ENCODE measurements at places on chromosomes 7 and 10. TPM values are rescaled to one million over a fixed set of nuclear protein-coding genes. Genes with fewer than 3 reads are reported as not detected.

DNA sequence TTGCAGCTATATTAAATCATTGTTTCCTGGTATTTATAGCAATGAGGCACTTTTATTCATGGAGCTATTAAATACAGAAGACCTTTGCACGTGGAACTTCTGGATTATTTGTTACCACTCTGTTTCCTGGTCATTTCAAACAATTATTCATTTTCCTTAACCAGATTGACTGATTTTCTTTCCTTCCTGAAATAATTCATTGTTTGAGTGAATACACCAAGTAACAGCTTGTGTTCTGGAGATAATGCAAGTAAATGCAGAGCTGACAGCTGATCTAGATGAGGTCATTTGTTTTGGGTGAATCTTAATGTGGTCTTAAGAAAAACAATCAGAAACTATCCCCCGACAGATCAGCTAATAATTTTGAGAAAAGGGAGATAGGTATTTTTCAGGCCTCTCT, 497.7 kb downstream of the KIF20B start:
- H3K36me3 ChIP-seq: no peaks in the 10 kb centered on the region
- H3K27ac ChIP-seq: no peak overlapping the region
- H3K4me1 ChIP-seq: no peaks in the 10 kb centered on the region
- no peaks in the 10 kb centered on the region for H3K27me3 ChIP-seq

- H3K4me3 ChIP-seq: no peak overlapping the region
- no peak for DNase-seq
- H3K36me3 ChIP-seq: peaks cover 33% of the 10 kb centered on the region
- H3K4me1 ChIP-seq: no peaks in the 10 kb centered on the region
- H3K27ac ChIP-seq: no peak overlapping the region
- no peaks in the 10 kb centered on the region for H3K27me3 ChIP-seq
Measured at GRCh38 chr10:100945754-100946153, 23.6 kb upstream of the SEMA4G start.

DNA sequence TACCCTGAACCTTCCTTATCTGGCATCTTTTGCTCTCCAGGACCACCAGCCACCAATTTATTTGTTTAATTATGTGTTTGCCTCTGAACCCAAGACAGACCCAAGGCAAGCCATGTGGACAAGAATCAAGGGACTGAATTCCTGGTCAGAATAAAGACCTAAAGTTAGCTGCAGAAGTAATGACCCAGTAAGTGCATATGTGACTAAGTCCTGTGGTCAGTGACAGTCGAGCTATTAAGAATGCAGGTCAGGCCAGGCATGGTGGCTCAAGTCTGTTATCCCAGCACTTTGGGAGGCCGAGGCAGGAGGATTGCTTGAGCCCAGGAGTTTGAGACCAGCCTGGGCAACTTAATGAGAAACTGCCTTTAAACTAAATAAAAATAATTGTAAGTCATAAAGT, 139.4 kb downstream of the CCDC71L start:
- no peaks in the 10 kb centered on the region for H3K4me1 ChIP-seq
- H3K4me3 ChIP-seq: no peak overlapping the region
- no peaks in the 10 kb centered on the region for H3K36me3 ChIP-seq
- no peak overlapping the region for H3K27ac ChIP-seq

Gene IKZF1
- total RNA-seq: 9.0 TPM

- DNase-seq: no peak
- no peak overlapping the region for H3K4me3 ChIP-seq
- H3K27ac ChIP-seq: no peak overlapping the region
Measured at GRCh38 chr7:135178364-135178763, 7.9 kb upstream of the CYREN start.

DNA sequence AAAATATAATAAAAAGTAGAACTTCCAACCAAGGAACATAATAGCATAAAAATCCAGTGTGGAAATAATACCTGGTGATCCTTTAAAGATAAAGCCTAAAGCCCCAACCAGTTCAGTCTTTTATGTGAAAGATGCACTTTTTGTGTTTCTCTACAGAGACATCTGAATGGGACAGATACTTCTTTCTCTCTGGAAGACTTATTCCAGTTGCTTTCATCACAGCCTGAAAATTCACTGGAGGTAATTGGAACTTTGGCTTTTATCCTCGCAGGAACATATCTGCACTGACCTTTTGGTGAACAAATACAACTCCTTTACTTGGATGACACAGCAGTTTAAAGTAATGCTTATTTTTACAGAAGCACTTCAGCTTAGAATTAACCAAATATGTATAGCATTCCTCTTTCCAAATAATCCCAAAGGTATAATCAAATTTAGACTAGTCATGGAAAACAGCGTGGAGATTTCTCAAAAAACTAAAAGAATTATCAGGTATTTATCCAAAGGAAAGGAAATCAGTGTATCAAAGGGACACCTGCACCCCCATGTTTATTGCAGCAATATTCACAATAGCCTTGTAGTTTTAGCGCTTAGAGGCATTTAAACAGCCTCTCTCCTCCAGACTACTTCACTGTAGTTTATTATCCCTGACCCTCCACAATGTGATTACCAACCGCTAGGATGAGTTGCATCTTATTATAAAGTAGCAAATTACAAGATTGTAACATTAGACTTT, 16.8 kb downstream of the HNRNPA2B1 start:
- no peak for DNase-seq
- no peaks in the 10 kb centered on the region for H3K4me1 ChIP-seq
- H3K36me3 ChIP-seq: peaks cover 4% of the 10 kb centered on the region
- no peak overlapping the region for H3K4me3 ChIP-seq
- H3K27ac ChIP-seq: no peak overlapping the region
- H3K27me3 ChIP-seq: no peaks in the 10 kb centered on the region
